LoVo (cell line): ENCODE measurements at places on chromosomes 16 and 17.

GRCh38 chr16:52128361-52128760, 418.6 kb downstream of the TOX3 start:
- no peak for DNase-seq

- DNase-seq = no peak
These were observed 2.4 kb downstream of the NXN start for GRCh38 chr17:977166-977565.

GRCh38 chr17:45364531-45365390, 47.9 kb upstream of the MAP3K14 start:
- no peak for DNase-seq

- DNase-seq = no peak
These were observed 36.3 kb downstream of the MYO18A start for GRCh38 chr17:29143894-29144293.

- no peak for DNase-seq
These were observed 2.0 kb downstream of the CORO7 start for GRCh38 chr16:4414187-4414917.

- no peak for DNase-seq
These were observed 90.5 kb downstream of the TNFRSF13B start for GRCh38 chr17:16881239-16881924.

GRCh38 chr17:32477220-32477619, 9.6 kb upstream of the CDK5R1 start:
- DNase-seq = no peak

GRCh38 chr17:9905902-9906301, 831 bp upstream of the RCVRN start:
- no peak for DNase-seq
